Activated T-helper 1 cell treated with anti-CD3 and anti-CD28 coated beads, Interleukin-12 subunit alpha, Interleukin-12 subunit beta, Interleukin-2, Interleukin-4 antibody, amounts not matched to agents 30 ng/mL and 10 ng/mL and 1 ng/mL, durations not matched to agents 14 hours and 24 hours and 36 hours (primary cell): ENCODE measurements at places on chromosomes 2 and 18.
A peak's percentile ranks its signal among the peaks of the same experiment; 100 is the strongest.

DNA sequence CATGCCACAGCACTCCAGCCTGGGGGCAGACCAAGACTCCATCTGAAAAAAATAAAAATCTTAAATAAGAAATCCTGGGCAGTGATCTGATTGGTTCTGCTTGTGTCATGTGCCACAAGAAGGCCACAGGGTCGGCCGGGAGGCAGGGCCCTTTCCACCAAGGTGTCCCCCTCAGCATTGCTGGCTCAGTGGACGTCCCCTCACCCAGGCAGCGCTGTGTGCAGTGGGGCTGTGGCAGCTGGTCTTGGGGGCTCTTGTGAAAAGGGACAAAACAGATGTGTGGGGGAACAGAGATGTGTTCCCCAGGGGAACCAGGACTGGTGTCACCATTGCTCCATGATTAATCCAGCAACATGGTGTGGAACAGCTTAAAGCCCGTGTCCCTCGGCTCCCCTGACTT, 60.5 kb downstream of the HS6ST1 start:
- no peaks in the 10 kb centered on the region for H3K36me3 ChIP-seq
- no peak for DNase-seq
- H3K4me3 ChIP-seq, result no peak overlapping the region
- peaks cover 16% of the 10 kb centered on the region for H3K27me3 ChIP-seq
- H3K27ac ChIP-seq, result no peak overlapping the region

DNA sequence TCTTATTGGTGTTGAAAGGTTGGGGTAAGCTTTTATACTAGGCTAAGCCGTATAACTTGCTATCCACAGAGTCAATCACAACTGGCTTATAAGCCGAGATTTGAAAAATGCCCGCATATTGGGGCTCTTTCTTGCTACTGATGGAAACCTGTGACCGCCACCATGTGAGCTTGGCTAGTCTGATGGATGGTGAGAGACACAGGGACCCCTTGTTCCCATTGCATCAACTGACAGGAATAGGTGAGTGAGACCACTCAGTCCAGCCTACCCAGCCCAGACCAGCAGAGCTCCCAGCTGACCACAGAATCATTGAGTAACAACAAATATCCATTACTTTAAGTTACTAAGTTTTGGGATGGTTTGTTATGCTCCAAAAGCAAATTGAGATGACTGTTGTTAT, 676.4 kb upstream of the HS6ST1 start:
- no peak for DNase-seq
- H3K36me3 ChIP-seq, result no peaks in the 10 kb centered on the region
- no peak overlapping the region for H3K27ac ChIP-seq
- H3K4me3 ChIP-seq, result no peak overlapping the region

- H3K27me3 ChIP-seq, result peaks cover 6% of the 10 kb centered on the region
- no peaks in the 10 kb centered on the region for H3K36me3 ChIP-seq
- no peak for DNase-seq
- H3K27ac ChIP-seq, result no peak overlapping the region
These were observed 73.4 kb downstream of the ZNF516 start for GRCh38 chr18:76421685-76422078.

DNA sequence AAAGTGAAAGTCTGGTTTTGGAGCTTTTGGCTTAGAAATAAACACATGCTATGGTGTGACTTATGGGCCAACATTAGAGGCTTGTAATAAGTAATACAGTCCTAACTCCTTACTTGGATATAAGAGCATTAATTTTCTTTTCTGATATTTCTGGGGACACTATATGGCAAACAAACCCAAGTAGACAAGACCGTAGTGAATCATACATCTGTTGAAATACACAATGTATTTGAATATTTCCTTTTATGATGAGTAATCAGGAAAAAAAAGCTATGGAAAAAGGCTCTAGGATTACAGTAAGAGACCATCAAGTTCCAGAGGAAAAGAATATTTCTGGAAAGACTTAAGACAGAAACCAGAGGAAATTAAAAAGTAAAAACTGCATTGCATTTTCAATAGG, 146.0 kb upstream of the CYP26B1 start:
- no peaks in the 10 kb centered on the region for H3K4me1 ChIP-seq
- DNase-seq, result no peak
- no peak overlapping the region for H3K4me3 ChIP-seq
- no peaks in the 10 kb centered on the region for H3K27me3 ChIP-seq
- no peak overlapping the region for H3K27ac ChIP-seq

- H3K27me3 ChIP-seq, result no peaks in the 10 kb centered on the region
- no peaks in the 10 kb centered on the region for H3K36me3 ChIP-seq
- H3K27ac ChIP-seq, result no peak overlapping the region
- H3K4me1 ChIP-seq, result no peaks in the 10 kb centered on the region
These were observed 47.9 kb downstream of the L3MBTL4 start for GRCh38 chr18:6366776-6367175.

DNA sequence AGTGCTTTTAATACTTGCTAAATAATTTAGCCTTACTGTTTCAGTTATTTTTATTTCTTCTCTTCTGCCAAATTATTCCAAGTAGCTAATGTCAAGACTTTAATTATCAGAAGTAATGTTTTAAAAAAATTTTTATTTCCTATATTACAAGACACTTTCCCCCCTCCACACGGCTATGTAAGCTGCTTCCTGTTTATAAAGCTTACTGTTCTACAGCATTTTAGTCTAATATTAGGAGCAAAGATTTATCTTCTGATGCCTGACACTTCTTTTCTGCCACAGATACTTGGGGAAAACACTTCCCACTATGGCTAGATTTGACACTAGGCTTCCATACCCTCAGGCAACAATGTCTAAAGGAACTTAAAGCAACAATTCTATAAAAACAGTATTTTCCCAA, 62.3 kb downstream of the ROCK1 start:
- peaks cover 18% of the 10 kb centered on the region for H3K4me1 ChIP-seq
- no peak for DNase-seq
- H3K36me3 ChIP-seq, result peaks cover 10% of the 10 kb centered on the region
- H3K27me3 ChIP-seq, result no peaks in the 10 kb centered on the region

- DNase-seq, result no peak
- no peaks in the 10 kb centered on the region for H3K36me3 ChIP-seq
- no peaks in the 10 kb centered on the region for H3K27me3 ChIP-seq
- H3K4me3 ChIP-seq, result no peak overlapping the region
These were observed 90.3 kb downstream of the RTP5 start for GRCh38 chr2:241959751-241960269.

DNA sequence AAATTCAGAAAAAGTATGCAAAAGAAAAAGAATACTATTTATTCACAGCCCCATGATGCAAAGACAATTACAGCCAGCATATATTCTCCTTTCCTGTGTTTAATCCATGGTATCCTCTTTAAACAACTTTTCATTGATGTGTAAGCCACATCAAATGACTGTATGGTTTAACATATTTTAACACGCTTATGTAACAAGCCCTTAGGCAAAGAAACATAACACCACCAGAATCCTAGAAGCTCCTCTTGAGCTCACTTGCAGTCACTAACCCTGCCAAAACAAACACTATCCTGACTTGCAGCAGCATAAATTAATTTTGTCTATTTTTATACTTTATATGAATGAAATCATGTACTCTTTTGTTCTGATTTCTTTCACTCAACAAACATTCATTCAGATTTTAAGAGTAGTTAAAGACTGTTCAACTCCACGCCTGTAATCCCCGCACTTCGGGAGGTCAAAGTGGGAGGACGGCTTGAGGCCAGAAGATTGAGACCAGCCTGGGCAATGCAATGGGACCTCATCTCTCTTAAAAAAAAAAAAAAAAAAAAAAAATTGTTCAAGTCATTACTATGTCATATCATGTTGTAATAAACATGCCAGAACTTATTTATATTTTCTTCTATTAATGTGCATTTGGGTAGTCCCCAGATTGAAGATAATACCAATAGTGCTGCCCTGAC, 226.3 kb downstream of the NBAS start:
- H3K27me3 ChIP-seq, result no peaks in the 10 kb centered on the region
- DNase-seq, result no peak
- peaks cover 14% of the 10 kb centered on the region for H3K36me3 ChIP-seq
- peaks cover 5% of the 10 kb centered on the region for H3K4me1 ChIP-seq
- no peak overlapping the region for H3K4me3 ChIP-seq

- H3K27ac ChIP-seq, result no peak overlapping the region
- DNase-seq, result no peak
- H3K36me3 ChIP-seq, result no peaks in the 10 kb centered on the region
- peaks cover 6% of the 10 kb centered on the region for H3K27me3 ChIP-seq
- no peak overlapping the region for H3K4me3 ChIP-seq
These were observed 17.8 kb downstream of the RFTN2 start for GRCh38 chr2:197657562-197657961.

DNA sequence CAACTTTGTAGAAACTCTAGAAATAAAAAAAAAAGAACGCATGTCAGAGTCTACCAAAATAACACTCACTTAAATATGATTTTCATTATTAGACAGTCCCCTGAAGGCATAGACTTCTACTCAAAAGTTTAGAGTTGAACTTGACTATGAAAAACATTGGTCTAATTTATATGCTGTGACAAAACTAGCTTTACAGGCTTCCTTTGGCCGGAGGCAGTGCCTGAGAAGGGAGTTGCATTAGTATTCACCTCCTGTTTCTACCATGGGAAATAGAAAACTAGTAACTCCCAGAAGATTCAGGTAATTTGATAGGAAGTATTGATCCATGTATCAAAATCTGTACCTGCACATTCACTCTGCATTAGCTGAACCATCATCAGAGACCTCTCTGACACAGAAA, 163.4 kb upstream of the NOSTRIN start:
- no peak overlapping the region for H3K27ac ChIP-seq
- H3K27me3 ChIP-seq, result no peaks in the 10 kb centered on the region
- no peak overlapping the region for H3K4me3 ChIP-seq
- H3K4me1 ChIP-seq, result peaks cover 2% of the 10 kb centered on the region
- DNase-seq, result no peak

- DNase-seq, result no peak
- no peak overlapping the region for H3K27ac ChIP-seq
These were observed 55.7 kb upstream of the LYPD1 start for GRCh38 chr2:132725748-132726147.

DNA sequence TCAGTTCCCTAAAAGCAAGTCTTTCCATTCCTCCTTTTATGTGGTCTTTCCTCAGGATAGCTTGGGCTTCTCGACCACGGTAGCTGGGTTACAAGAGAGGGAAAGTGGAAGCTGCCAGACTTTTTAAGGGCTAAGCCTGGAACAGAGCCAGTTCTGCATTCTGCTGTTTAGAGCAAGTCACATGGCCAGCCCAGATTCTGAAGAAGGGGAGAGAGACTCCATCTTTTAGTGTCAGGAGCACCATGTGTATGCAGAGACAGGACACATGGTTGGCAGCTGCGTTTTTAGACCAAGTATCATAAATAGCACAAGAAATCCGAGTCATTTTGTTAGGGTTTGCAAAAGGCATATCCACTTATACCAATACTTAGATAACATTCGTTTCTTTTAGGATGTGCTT, 4.7 kb downstream of the HMSD start:
- H3K27me3 ChIP-seq, result no peaks in the 10 kb centered on the region
- no peak overlapping the region for H3K27ac ChIP-seq
- peaks cover 35% of the 10 kb centered on the region for H3K4me1 ChIP-seq
- no peak overlapping the region for H3K4me3 ChIP-seq
- peaks cover 30% of the 10 kb centered on the region for H3K36me3 ChIP-seq

DNA sequence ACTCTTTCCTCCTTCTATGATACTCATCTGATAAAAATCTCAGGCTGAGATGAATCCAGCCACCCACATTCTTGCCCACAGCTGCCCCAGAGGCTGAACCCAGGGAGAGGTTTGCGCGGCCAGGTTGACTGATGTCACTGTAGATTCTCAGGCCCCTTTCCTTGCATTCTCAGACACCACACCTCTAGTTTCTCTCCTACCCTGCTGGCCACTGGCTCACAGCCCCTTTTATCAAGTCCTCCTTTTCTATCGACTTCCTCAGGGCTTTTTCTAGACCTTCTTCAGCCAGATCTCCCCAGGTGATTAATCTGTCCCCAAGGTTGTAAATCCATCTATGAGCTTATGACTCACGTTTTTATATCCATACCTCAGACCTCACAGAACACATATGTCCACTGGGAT, 99.8 kb downstream of the TACR1 start:
- peaks cover 9% of the 10 kb centered on the region for H3K27me3 ChIP-seq
- H3K4me3 ChIP-seq, result no peak overlapping the region
- DNase-seq, result no peak
- no peaks in the 10 kb centered on the region for H3K36me3 ChIP-seq

DNA sequence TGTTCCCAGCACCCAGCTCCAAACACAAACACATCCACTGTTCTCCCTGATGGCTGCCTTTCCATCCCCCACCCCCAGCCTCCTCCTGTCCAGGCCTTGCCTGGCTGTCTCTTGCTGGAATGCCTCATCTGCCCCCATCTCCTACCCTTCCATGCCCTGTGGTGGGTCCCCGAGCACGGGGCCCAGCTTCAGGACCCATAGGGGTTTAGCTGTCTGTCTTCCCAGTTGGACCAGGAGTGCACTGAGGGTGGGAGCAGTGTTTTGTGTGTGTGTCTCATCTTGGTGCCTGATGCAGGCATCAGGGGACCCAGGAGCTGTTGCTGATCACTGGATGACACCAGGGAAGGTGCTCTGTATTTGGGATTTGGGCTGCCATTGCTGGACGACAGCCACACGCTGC, 34.5 kb downstream of the GLI2 start:
- no peak overlapping the region for H3K4me3 ChIP-seq
- no peak for DNase-seq
- H3K27me3 ChIP-seq, result no peaks in the 10 kb centered on the region
- no peak overlapping the region for H3K27ac ChIP-seq
- H3K4me1 ChIP-seq, result no peaks in the 10 kb centered on the region

- H3K36me3 ChIP-seq, result peaks cover 74% of the 10 kb centered on the region
- H3K27ac ChIP-seq, result peak overlapping the region; percentile 99
- H3K4me1 ChIP-seq, result peaks cover 80% of the 10 kb centered on the region
- peak overlapping the region; percentile 98 for H3K4me3 ChIP-seq
These were observed 3.8 kb downstream of the LBH start for GRCh38 chr2:30235008-30235655.

- no peaks in the 10 kb centered on the region for H3K27me3 ChIP-seq
- H3K4me1 ChIP-seq, result peaks cover 80% of the 10 kb centered on the region
- no peak overlapping the region for H3K27ac ChIP-seq
- peaks cover 13% of the 10 kb centered on the region for H3K36me3 ChIP-seq
- H3K4me3 ChIP-seq, result no peak overlapping the region
These were observed 258 bp downstream of the MGAT4A start for GRCh38 chr2:98730707-98731040.

- H3K36me3 ChIP-seq, result no peaks in the 10 kb centered on the region
- H3K4me3 ChIP-seq, result no peak overlapping the region
- H3K27me3 ChIP-seq, result peaks cover 31% of the 10 kb centered on the region
- DNase-seq, result no peak
These were observed 6.2 kb upstream of the SDC1 start for GRCh38 chr2:20231159-20231558.
